ENCODE measurements at places on chromosomes 3 and 15. TPM values are rescaled to one million over a fixed set of nuclear protein-coding genes. Genes with fewer than 3 reads are reported as not detected.

GRCh38 chr3:131713416-131714123 lies 210.8 kb upstream of the MRPL3 start:
- DNase-seq, result no peak

- DNase-seq, result no peak
Measured at GRCh38 chr15:97963779-97964178, 3.3 kb downstream of the ARRDC4 start.

PLSCR2 gene
- total RNA-seq, result not detected

- DNase-seq, result no peak
Measured at GRCh38 chr3:154701055-154701454, 271.1 kb upstream of the GPR149 start.

NANOGP8 gene
- total RNA-seq, result not detected

DNA sequence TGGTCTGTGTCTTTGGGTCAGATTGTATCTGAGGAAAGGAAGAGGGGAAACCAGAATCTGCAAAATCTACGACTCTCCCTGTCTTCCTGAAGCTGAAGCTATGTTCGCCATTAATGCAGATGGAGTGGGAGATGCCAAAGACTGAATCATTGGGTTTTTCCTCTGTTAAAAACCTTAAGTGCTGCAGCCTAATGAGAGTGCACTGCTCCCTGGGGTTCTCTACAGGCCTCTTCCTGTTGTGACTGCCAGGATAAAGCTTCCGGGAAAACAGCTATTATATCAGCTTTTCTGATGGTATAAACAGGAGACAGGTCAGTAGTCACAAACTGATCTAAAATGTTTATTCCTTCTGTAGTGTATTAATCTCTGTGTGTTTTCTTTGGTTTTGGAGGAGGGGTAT lies 24.0 kb downstream of the RMDN3 start:
- DNase-seq, result no peak

DNA sequence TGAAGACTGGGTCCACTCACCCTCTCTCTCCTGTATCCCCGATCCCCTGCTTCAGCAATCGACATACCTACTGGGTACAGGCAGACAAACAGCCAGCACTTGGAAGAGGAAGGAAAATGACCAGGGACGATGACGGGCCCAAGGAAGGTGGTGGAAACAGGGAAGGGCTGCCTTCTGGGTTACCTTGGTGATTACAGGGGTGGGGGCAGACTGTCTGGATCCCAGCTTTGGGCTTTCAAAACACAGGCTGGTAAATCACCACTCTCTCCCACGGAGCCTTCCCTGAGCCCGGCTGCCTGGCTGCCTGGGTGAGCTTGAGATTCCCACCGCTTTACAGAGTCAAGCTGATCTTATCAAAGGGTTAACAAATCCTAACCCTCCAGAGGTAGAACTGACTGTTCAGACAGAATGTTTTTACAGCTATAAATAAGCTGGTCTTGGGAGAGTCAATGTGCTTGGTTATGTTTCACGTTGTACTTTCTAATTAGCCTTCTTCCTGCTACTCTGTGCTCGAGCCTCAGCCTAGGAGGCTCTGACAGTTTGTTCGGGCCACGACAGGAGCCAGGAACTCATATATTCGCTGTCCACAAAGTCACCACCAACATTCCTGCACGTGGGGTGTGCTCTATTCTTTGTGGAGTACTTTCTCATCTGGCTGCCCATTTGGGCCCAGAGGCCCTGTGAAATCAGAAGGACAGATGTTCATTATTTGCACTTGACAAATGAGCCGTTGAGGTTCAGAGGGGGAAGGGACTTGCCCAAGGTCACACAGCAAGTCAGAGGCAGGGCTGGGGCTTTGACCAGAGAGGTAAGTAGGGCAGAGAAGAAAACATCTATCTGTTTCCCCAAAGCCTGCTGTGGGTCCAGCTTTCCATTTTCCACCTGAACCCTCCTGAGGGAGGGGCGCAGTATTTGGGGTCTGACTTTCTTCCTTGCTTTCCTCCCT lies 63.5 kb downstream of the FEM1B start:
- DNase-seq, result no peak

DNA sequence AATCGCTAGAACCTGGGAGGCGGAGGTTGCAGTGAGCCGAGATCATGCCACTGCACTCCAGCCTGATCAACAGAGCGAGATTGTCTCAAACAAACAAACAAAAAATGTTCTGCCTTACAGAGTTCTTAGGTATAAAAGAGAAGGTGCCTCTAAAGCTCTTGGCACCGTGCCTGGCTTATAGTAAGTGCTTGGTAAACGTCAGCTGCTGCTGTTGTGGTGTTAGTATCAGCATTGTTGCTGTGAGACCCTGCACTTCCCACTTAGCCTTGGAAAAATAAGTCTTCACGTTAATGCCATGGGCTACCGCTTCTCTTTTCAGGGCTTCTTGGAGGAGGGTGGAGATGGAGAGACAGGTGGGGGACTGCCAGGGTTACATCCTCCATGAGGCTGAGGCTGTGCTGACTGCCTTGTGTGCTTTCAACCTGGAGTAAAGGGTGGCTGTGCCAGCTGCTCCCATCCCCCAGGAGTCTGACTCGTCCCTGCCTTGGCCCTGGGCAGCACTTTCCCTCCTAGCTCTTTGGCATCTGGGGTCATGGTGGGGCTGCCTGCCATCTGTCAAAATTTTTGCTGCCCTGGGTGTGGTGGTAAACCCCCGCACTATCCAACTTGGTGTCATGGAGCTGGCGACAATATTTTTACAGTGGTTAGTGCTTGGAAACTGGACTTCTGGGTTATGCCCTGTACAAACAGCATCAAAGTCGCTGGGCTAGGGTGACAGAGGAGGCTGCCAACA lies 17.8 kb downstream of the FLNB start:
- DNase-seq, result no peak

MELTF gene
- 11.4 TPM for total RNA-seq

GRCh38 chr15:83318036-83318435 lies 33.6 kb upstream of the BNC1 start:
- DNase-seq, result no peak

DNA sequence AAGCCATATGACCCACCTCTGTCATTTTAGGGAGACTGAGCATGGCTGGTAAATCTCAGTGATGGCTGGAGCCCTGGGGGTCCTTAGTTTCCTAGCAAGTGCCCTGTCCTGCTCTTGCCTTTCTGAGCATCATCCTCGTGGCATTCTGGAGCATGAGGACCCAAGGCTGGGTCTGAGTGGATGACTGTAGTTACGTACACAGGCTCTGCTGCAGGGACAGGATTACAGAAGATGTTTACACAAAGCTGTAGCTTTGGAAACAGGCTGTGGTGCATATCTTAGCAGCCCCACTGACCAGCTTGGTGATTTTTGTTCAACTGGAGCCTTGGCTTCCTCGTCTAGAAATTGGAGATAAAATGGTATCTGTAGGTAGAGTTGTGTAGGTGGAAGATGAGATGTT lies 272.9 kb upstream of the CTDSPL start:
- DNase-seq, result no peak

DNA sequence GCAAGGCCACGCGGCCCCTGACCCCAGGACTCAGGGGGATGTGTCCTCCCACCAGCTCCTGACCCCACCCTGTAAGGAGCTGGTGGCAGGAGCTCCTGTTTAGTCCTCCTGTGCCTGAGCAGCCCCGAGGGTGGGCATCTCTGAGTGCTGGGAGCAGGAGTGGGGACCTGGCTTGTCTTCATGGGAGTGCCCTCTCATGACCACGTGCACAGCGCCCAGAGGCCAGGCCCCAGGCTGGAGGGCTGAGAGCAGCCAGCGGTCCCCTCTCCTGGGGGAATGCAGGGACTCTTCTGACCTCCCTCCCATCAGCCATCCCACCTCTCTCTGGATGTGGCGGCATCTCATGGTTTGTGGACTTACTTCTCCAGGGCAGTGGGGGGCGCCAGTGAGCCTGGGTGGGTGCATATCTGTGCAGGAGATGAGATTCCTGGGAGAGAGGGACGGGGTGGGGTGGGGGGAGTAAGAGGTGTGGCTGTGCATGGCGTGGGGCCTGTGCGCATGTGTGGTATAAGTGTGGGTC lies 205.6 kb downstream of the TBC1D2B start:
- no peak for DNase-seq

MAP1A gene
- 0.84 TPM for total RNA-seq

DNA sequence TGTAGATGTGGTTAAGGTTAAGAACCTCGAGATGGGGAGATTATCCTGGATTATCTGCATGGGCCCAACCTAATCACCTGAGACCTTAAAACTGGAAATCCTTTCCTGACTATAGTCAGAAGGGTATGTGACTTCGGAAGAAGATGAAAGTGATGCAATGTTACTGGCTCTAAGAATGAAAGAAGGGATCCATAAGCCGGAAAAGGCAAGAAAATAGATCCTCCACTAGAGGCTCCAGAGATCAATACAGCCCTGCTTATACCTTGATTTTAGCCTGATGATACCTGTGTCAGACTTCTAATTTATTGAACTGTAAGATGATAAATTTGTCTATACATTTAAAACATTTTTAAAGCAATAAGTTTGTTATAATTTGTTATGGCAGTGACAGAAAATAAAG lies 21.5 kb upstream of the GASK1A start:
- DNase-seq, result no peak

DNA sequence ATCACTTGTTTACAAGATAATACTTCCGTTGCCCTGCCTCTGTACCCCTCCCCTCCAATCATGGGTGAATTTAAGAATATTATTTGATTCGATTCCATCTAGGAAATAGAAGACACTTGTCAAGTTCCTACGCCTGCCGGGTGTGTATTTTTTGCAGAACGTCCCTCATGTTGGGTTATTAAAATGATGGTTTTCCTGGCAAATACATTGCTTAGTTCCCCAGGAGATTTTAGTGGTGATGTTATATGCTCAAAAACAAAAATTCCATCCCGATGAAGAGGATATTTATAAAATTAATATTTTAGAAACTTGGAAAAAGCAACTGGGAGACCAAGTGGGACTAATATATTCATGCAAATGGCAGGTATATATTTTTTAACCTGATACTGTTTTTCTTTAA lies 548.4 kb downstream of the EDEM1 start:
- no peak for DNase-seq

GRCh38 chr15:47244361-47244760 lies 472.9 kb upstream of the SEMA6D start:
- DNase-seq, result no peak

LARP6 gene
- not detected for total RNA-seq
